GOT3 (cell line): ENCODE measurements at places on chromosomes 3 and 15.

DNA sequence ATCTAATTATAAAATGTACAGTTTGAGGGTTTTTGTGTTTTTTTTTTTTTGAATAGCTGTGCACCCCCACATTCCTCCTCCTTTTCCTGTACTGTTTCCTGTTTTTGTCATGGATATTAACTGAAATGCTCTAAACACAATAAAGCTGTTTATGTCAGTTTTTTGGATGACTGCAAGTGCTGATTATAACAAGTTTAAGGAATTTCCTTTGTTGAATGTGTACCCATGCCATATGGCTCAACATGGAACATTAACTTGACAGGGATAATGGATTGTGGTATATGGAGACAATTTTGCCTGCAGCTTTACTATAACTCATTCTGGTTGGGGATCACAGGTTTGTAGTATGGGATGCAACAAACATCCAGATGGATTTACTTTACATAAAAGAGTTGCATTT, 216.4 kb downstream of the TCF12 start:
- no peak for DNase-seq

DNA sequence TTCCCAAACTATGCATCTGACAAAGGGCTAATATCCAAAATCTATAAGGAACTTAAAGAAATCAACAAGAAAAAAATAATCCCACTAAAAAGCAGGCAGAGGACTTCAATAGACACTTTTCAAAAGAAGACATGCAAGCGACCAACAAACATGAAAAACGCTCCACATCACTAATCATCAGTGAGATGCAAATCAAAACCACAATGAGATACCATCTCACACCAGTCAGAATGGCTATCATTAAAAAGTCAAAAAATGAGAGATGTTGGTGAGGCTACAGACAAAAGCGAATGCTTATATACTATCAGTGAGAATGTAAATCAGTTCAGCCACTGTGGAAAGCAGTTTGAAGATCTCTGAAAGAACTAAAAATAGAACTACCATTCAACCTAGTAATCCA, 20.2 kb downstream of the CFAP44 start:
- DNase-seq, result no peak

DNA sequence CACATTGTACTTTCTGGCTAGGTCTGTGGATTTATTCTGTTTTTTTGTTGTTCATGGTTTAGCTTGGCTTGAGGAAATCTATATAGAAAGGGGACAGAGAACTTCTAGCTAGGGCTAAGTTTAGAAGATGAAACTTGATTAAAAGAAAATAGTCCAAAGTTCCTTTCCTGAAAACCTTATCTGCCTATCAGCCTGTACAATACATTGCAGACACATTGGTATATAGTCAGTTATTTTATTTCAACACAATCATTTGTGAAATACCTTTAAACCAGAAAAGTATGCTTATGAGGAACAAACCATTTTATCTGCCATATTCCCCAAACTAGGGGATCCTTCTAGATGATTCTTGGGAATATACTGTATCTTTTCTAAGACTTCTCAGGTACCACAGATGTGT, 147.3 kb upstream of the CGNL1 start:
- no peak for DNase-seq

DNA sequence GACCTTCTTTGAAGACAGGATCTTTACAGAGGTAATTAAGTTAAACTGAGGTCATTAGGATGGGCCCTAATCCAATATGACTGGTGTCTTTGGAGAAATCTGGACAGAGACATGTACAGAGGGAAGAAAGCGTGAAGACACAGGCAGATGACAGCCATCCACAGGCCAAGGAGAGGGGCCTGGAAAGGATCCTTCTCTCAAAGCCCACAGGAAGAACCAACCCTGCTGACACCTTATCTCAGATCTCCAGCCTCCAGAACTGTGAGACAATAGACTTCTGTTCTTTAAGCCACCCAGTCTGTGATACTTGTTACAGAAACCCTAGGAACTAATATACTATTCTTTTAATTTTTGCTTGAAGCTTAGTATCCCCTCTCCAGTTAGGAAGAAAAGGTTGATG, 74.2 kb downstream of the WDR76 start:
- no peak for DNase-seq

GRCh38 chr15:83993591-83993990, 242.0 kb upstream of the GOLGA6L4 start:
- DNase-seq, result no peak

DNA sequence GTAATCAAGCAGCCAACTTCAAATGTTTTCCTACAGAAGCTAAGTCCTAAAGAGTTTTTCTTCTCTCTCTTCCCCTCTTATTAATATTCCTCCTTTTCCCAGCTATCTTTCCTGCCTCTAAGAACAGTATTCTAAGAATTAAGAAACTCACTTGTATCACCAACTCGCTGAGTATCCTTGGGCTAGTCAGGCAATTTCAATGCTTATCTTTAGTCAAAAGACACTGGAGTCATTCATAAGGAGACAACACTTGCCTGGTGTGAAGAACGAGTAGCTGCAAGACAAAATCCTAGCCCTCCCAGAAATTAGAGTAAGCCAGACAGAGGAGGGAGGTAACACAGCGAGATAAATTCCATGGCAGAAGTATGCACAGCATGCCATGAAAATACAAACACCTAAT, 10.7 kb downstream of the VGLL4 start:
- DNase-seq, result no peak
